Coronary artery (tissue), 2 donors: ENCODE measurements at places on chromosomes 4 and X.

DNA sequence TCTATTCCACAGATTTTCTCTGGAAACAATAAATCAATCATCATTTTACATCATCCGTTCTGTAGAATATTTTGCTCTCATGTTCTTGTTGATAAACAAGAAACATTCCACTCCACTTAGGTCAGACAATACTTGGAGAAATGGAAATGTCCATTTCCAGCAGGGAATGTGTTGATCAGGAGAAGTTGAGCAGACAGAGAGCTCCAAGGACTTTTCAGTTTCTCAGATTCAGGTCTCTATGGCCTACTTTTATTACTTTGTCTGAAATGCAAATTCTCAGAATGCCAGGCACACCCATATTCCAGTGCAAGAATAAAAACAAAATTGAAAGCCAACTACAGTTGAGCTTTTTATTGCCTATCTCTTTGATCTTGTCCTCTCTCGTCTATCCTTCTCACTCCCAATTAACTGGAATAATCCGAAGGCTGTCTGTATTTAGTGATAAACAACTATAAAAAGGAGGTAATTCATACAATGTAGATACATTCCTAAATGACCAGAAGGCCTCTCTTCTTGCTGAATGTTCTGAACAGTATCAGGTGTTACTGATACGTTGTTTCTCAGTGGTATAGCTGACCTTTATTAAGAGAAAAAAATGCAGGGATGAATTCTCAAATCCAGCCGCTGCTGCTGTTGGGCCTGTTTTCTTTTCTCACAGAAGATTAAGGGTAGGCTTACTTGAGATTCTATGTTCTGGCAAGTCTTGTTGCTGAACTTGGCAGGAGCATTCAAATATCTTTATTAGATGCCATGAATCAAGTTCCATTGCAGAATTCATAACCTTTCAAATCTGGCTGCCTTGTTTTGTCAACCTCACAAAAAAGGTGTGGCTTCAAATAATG is 72.1 kb downstream of the HPGD start:
- DNase-seq = no peak

- DNase-seq = no peak
These were observed 521.6 kb upstream of the SLIT2 start for GRCh38 chr4:19729886-19730651.

DNA sequence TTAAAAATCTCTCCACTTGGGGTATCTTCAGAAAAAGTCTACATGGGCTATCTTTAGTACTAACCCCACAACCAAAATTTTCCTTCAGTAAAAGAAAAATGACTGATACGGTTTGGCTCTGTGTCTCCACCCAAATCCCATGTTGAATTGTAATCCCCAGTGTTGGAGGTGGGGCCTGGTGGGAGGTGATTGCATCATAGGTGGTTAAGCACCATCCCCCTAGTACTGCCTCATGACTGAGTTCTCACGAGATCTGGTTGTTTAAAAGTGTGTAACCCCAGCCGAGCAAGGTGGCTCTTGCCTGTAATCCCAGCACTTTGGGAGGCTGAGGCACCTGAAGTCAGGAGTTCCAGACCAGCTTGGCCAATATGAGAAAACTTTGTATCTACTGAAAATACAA is 66.8 kb downstream of the USP46 start:
- DNase-seq = no peak

DNA sequence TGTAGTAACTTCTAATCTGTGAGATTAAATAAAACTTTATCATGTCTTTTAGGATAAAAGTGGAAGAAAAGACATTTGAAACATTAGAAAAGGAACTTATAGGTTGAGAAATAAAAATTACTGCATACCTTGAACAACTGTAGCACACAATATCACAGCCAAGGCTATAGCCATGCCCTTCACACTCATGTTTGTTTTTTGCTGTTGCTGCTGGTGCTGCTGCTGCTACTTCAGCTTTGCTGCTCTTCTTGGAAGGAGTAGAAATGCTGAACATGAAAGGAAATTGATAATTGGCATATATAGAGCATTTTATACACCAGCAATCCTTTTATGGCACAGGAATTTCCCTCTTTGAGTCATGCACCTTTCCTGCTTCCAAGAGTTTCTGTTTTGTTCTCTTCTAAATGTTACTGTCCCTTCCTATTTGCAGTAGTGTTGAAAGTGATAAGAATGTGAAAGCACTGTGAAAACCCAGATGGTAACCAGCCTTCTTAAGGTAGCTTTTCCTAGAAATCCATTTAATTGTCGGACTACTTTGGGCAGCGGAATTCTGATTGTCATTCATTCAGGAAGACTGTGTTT is at the start of gene CXCL11:
Gene CXCL11, minus strand, starts transcription at position 272 of the 582 bp plus-strand sequence. Its CDS starts 83 bp downstream, at position 189.
- no peak for DNase-seq

- no peak for DNase-seq
These were observed 67.9 kb downstream of the SMARCA5 start for GRCh38 chr4:143581331-143581946.

DNA sequence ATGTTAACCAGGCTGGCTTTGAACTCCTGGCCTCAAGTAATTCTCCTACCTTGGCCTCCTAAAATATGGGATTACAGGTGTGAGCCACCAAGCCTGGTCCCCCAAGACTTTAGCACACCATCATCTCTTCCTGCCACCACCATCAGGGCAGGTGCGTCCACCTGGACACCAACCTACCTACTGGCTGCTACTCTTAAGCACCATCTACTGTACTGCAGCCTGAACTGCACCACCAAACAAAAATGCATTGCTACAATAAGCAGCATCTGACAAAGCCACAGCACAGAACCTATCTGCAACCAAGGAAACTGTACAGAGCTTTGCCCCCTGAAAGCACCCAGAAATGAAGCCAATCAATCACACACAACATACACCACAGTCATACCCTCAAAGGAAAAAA is 139.7 kb downstream of the EFHC2 start:
- DNase-seq = no peak

- DNase-seq = no peak
These were observed 101.6 kb upstream of the OTUD4 start for GRCh38 chr4:145281951-145282350.

- DNase-seq = no peak
These were observed 3.4 kb upstream of the USP53 start for GRCh38 chr4:119209077-119209476.

DNA sequence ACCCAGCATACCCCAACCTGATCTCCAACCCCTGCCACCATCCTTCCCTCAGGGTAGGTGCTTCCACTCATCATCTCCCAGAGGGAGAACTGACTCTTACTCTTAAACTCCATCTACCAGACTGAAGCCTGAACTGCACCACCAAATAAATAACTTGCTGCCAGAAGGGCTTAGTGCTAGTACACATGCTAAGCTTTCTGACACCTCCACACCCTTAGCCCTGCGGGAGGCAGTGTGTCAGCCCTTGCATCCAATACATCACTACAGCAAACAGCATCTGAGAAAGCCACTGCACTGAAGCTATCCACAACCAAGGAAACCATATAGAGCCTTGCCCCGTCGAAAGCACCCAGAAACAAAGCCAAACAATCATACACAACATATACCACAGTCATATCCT is 68.6 kb upstream of the MCF2 start:
- no peak for DNase-seq
